ENCODE measurements at places on chromosomes 2 and 18. TPM values are rescaled to one million over a fixed set of nuclear protein-coding genes. Genes with fewer than 3 reads are reported as not detected.

Gene TUBA4B
- not detected for total RNA-seq

Gene SKA1
- 3.3 TPM for total RNA-seq

GRCh38 chr18:59228351-59228750 is 8.4 kb downstream of the GRP start:
- no peaks in the 10 kb centered on the region for H3K4me1 ChIP-seq
- H3K27me3 ChIP-seq = peaks cover 6% of the 10 kb centered on the region
- H3K27ac ChIP-seq = no peak overlapping the region
- no peak overlapping the region for H3K4me3 ChIP-seq

GRCh38 chr2:22037274-22037673 is 913.5 kb downstream of the TDRD15 start:
- H3K4me3 ChIP-seq = no peak overlapping the region
- no peak for DNase-seq
- H3K36me3 ChIP-seq = no peaks in the 10 kb centered on the region
- H3K27me3 ChIP-seq = no peaks in the 10 kb centered on the region
- H3K4me1 ChIP-seq = no peaks in the 10 kb centered on the region
- H3K27ac ChIP-seq = no peak overlapping the region

GRCh38 chr2:56589835-56590234 is 406.0 kb downstream of the CCDC85A start:
- H3K27me3 ChIP-seq = no peaks in the 10 kb centered on the region
- no peak overlapping the region for H3K4me3 ChIP-seq
- no peak overlapping the region for H3K27ac ChIP-seq
- DNase-seq = no peak
- no peaks in the 10 kb centered on the region for H3K4me1 ChIP-seq
- H3K36me3 ChIP-seq = no peaks in the 10 kb centered on the region

DNA sequence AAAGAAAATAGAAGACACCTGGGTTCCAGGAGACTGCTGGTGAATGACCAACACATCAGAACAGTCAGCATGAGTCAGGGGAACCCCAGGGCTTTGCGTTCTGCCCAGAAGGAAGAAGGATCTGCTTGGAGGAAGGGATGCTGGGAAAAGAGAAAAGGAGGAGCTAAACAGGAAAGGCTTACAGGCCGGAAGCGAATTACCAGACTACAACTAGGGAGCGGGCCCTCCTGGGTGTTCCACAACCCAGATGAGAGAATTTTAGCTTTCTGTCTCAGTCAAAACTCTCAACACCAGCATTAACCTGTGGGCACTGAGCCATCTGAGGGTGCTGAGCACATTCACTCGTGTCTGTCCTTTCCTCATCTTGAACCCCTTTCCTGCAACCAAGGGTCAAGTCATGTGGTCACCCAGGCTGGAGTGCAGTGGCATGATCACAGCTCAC is 19.2 kb downstream of the CDC42EP3 start:
- no peaks in the 10 kb centered on the region for H3K27me3 ChIP-seq
- peak overlapping the region; percentile 54 for H3K27ac ChIP-seq
- H3K36me3 ChIP-seq = no peaks in the 10 kb centered on the region
- peaks cover 95% of the 10 kb centered on the region for H3K4me1 ChIP-seq
- H3K4me3 ChIP-seq = no peak overlapping the region
